Fibroblast of skin of back (primary cell): ENCODE measurements at places on chromosomes 2 and 18.

- no peak for DNase-seq
Measured at GRCh38 chr2:23530909-23531276, 145.9 kb downstream of the KLHL29 start.

GRCh38 chr18:7678801-7679200 lies 111.7 kb downstream of the PTPRM start:
- DNase-seq = peak; percentile 6

DNA sequence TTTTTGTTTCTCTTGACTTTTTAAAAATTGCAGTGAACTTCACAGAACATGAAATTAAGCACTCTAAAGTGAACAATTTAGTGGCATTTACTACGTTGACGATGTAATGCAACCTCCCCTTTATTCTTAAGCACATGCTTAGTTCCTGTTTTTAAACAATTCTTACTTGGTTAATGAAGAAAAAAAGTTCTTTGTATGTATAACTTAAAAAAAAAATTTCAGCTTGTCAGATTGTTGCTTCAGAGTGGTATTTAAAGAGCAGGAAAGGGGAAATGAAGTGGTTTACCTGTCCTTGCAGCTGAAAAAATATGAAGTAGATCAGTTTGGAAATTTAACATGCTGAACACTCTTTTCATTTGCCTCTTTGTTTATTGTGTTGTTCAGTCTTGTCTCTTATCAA lies 95.7 kb upstream of the RASGRP3 start:
- no peak for DNase-seq

GRCh38 chr2:20621366-20622295 lies 29.3 kb downstream of the HS1BP3 start:
- DNase-seq = no peak

DNA sequence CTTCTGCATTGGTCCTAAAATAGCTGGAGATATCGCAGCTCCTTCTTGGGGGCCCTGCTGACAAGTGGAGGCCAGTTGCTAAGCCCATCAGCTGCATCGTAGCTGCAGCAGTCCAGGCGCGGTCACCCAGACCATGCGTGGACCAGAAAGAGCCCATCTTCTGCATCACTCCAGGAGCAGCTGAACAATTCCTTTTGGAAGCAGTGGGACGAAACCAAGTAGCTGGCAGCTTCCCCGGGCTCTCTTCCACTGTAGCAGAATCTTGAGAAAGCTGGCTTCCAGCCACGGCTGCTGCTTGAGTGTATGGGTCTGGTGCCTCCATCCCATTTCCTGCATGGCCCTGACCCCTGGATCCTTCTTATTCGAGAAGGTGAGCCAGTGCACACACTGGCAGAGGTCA lies 22.2 kb upstream of the CAB39 start:
- DNase-seq = no peak

- DNase-seq = no peak
Measured at GRCh38 chr2:126981476-126981875, 82.8 kb downstream of the TEX51 start.

DNA sequence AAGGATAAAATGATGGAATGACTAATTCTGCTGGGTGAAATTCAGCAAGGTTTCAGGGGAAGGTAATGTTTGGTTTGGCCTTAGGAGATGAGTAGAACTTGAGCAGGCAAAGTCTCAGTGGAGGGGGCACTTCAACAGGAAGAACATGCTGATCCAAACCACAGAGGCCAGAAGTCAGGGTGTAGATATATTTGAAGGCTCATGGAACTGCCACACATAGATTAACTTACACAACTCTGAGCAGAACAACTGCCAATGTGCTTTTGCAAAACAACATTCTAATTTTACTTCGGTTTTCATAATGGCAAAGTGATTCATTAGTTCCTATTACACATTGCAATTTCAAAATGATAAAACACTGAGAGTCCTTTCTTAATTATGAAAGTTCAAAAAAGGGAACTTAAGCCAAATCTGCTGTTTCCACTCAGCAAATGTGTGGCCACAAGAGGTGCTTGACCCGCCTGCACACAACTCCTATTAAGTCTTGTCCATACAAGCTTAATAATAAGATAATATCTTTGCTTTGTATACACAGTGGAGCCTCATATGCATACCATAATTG lies 284.8 kb downstream of the MREG start:
- peak; percentile 91 for DNase-seq

DNA sequence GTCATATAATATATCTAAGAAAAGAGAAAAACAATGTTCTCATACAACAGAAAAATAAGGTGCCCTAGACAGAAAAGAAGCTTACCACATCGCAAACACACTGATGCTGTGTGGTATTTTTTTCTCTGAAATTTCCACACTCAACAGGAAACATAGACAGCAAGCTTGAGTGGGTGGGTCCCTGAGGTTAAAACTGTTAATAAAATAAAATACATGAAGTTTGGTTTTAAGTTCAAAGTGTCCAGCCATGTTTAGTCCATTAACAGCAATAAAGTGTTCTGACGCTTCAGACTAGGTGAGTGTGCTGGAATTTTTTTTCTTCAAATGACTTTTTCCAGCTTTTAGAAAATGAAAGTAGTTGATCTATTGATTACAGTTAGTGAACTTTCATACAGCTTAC lies 83.3 kb upstream of the EPB41L5 start:
- no peak for DNase-seq

- DNase-seq = peak; percentile 21
Measured at GRCh38 chr2:82839036-82839435, 1620.0 kb downstream of the SUCLG1 start.

GRCh38 chr2:196500686-196501431 lies 138.7 kb upstream of the CCDC150 start:
- peak; percentile 55 for DNase-seq

- DNase-seq = no peak
Measured at GRCh38 chr2:18159896-18160295, 281.4 kb downstream of the KCNS3 start.

GRCh38 chr2:20744366-20745335 lies 77.7 kb downstream of the GDF7 start:
- DNase-seq = no peak

- no peak for DNase-seq
Measured at GRCh38 chr18:7205346-7205745, 25.5 kb upstream of the LRRC30 start.

- DNase-seq = peak; percentile 66
Measured at GRCh38 chr18:75208155-75208835, 644 bp downstream of the PTGR3 start.

GRCh38 chr18:70450426-70451253 lies 161.8 kb downstream of the SOCS6 start:
- peak; percentile 24 for DNase-seq

- DNase-seq = no peak
Measured at GRCh38 chr18:75211002-75211621, 515 bp downstream of the TSHZ1 start.

DNA sequence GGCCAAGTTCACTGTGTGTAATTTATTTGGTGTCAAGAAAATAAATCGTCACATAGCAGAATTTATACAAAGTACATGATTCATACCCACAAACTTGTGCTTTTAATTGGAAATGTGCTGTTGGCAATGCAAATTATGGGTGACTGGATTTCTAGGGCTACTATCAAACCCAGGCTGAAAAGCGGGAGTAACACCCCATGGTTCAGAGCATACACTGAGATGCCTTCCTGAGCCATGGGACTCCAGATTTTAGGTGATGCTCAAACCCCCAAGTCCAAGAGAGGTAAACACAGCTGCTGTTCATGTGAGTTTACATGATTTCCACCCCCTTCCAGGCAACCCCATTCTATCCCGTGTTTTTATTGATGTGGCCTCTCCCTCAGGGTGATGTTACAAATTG lies 565.9 kb upstream of the ID2 start:
- DNase-seq = no peak

- DNase-seq = no peak
Measured at GRCh38 chr2:38417745-38418689, 40.9 kb upstream of the ATL2 start.

- no peak for DNase-seq
Measured at GRCh38 chr2:65017335-65017734, 28.1 kb downstream of the SLC1A4 start.

DNA sequence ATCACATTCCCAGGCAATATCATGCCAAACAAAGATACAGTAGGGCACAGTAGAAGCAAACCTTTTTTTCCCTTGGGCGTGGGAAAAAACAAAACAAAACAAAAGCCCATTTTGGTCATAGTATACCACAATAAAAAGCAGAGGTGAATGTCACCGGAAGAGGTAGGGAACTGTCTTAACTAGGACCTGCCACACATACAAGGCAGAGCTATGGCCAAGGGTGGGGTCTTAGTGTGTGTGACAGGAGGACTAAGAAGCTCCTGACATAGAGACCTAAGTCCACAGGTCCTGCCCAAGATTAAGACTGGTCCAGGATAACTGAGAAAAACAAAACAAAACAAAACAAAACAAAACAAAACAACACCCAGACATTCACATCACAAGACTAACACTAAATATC lies 441.2 kb upstream of the DSEL start:
- no peak for DNase-seq
